NCI-H187 treated with DMSO at 0.1 percent for 48 hours (cell line): ENCODE measurements at places on chromosomes 11 and 22.

DNA sequence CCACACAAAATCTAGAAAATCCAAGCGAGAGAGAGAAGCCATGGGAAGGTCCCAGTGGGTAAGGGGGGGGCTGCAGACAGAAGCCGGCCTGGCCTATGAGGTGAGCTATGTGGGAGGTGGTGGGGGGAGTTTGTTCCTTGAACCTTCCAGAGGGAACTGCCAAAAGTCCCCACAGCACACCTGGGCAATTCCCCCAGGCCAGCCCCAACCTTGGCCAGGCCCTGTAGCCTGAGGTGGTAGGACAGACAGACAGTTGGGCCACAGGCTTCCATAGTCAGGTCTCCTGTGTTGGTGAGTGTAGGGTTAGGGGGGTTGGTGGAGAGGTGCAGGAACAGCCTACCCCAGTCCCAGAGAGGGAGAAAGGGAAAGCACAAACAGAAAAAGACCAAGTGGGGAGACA lies 39.0 kb downstream of the LMO1 start:
- no peak for DNase-seq

GRCh38 chr11:67463680-67464410 lies 5.2 kb downstream of the TMEM134 start:
- DNase-seq: no peak

DNA sequence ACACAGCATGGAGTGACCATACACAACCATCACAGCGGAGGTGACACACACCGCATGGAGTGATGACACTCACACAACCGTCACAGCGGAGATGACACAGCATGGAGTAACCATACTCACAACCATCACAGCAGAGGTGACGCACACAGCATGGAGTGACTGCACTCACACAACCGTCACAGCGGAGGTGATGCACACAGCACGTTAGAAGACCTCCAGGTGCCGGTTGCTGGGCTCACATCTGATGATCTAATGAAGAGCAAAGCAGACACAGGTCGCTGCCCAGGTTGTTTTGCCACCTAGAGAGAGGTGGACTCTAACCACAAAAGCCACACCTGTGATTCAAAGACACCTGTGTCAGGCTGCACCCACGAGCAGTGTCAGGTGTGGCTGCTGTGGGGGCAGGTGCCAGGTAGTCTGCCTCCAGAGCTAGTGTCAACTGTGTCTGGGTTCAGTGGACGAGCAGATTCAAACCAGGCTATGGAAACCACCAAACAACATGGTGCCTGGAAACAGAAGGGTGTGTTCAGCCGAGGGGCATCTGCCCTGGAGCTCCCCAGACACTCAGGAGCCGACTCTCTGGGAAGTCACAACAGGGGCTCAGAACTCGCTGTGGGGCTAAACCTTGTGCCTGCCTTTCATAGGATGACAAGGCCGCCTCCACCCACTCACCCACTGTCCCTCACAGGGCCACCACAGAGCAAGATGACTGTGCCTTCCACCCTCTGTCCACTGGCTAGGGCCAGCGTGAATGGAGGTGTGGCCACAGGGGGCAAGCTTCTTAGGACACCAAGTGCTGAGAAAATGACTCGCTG lies 608.2 kb downstream of the TBC1D22A start:
- no peak for DNase-seq

DNA sequence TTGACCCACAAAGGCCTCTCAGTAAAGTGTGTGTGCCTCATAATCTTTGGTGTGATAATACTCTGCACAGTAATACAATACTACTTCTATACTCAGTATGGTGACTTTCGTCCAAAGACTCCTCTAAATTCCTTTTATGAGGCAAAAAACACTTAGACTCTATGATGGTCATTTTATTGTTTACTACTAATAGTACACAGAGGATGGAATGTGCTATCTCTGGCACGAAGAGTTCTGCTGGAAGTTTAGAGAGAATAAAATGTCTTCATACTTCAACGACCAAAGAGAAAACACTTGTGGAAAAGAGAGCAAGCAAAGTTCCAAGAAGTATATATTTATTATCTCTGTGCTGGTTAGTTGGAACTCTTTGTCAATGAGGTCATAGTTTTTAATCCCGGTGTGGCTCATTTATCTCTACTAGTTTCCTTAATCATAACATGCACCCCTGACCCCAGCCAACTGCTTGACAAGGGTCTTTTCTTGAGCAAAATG lies 7.5 kb upstream of the CSTF3 start:
- no peak for DNase-seq

DNA sequence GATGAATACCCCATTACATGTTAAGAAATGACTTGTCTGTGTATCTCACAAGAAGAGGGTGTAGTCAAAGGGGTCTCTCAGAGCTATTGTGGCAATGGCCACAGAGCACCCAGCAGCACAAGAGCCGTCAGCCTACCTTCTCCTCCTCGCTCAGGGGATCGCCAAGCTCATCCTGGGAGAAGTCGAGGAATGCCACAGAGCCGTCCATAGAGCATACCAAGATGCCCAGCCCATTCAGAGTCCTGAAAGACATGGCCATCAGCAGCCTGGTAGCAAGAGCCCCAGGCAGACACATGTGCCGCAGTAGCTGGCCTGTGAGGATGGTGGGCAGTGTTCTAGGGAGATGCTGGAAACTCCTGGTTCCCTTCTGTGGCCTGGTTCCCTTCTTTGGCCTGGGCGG lies 44.0 kb downstream of the HIRA start:
- no peak for DNase-seq

- DNase-seq: no peak
Observed at GRCh38 chr11:34223021-34223813, 117.8 kb downstream of the NAT10 start.

- no peak for DNase-seq
Observed at GRCh38 chr22:35150183-35151107, 84.5 kb downstream of the ISX start.

- no peak for DNase-seq
Observed at GRCh38 chr11:65309006-65309405, 5.7 kb upstream of the CDC42EP2 start.

DNA sequence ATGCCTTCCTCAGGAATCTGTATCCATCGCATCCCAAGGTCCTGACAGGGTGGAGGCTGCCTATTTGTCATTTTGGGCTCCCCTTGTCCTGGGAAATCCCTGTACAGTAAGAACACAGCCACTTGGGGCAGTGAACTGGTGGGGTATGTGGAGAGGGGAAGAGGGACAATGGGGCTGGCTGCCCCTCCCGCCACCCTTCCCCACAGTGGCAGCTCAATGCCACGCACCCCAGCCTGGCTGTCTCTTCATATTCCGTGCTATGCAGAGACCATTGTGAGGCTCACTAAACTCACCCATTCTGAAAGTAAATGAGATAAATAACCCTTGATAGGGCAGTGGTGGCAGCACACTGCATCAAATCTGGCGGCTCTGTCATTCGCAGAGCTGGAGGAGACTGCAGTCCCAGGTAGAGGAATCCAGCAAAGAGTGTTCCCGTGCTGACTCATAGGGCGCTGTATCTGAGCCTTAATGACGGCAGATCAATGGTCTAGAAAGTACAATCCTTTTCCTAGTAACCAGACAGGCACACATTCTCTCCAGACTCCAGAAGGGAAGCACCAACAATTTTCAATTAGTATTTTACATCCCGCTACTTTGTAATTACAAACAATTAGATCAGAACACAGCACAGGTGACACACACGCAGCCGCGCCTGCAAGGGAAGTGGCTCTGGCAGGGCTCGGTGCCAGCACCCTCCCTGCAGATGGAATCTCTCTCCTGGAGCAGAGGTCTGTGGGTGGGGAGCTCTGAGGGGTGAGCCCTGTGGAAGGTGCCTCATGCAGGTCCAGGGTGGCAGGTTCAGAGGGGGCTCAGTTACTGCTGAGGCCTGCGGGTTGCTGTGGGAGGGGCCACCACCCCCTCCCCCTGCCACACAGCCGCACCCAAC lies 167.9 kb upstream of the B3GAT1 start:
- no peak for DNase-seq

DNA sequence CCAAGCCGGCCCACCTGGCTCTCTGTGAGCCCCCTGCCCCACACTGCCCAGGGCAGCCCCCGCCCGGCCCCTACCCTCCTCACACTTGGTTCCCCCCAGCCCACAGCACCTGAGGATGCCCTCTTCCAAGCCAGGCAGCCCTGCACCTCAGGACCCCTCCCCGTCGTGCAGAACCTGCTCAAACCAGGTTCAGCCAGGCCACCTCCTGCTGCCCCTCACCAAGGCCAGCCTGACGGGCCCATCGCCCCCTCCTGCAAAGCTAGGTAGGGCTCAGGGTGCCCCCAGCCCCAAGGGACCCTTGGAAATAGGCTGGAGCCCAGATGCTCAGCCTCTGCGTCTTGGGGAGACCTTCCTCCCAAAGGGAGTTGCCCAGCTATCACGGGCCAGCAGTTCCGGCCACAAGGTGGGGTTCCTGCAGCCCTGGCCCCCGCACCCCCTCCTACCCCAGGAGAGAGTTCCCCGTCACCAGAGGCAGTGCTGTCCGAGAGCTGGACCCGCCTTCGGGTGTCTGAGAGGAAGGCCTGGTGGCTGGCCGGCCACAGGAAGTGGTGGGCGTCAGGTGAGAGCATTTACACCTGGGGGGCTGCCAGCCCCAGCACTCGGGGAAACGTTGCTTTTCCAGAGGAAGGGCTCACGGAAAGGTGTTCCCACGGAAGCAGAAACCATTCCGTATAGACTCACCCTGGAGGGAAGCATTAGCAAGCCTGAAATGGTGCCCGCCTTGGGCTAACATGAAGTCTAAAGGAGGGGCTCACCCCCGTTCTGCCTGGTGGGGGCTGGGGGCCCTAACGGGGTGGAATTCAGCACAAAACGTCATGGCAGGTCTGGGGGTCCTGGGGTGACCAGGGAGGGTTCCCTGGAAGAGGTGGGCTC lies 3.2 kb upstream of the SYT8 start:
- no peak for DNase-seq

GRCh38 chr11:45657496-45658260 lies 7.7 kb downstream of the CHST1 start:
- no peak for DNase-seq

DNA sequence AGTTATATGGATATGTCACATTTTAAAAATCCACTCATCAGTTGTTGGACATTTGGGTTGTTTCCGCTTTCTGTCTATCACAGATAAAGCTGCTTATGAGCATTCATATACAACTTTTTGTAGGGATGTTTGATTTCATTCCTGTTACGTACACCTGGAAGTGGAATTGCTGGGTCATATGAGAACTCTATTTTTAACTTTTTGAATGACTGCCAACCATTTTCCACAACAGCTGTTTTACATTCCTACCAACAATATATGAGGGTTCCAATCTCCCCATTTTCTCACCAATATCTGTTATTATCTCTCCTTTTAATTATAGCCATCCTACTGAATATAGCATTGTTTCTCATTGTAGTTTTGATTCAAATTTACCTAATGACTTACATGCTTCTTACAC lies 172.0 kb downstream of the UVRAG start:
- no peak for DNase-seq

GRCh38 chr11:46537121-46537520 lies 56.7 kb downstream of the AMBRA1 start:
- DNase-seq: no peak

GRCh38 chr22:22201185-22201929 lies 43.2 kb upstream of the VPREB1 start:
- no peak for DNase-seq
